ENCODE measurements at places on chromosomes 4 and X.
A peak's percentile ranks its signal among the peaks of the same experiment; 100 is the strongest.

DNA sequence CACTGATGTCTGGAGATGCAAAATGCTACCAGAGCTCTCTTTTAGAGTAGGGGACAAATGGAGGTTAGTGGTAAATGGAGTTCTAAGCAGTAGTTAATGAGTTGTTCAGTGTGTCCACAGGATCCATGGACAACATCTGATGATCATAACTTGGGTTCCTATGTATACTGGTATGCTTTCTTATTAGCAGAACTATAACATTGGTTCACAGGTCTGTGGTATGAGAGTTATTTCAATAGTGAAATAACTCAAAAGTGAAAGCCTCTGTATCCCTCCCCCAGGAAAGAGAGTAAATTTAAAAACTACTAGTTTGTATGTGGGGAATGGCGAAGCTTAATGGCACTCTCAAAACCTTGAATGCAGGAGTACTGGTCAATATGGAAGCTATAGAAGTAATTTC lies 363.5 kb upstream of the EMCN start:
- no peak for DNase-seq

DNA sequence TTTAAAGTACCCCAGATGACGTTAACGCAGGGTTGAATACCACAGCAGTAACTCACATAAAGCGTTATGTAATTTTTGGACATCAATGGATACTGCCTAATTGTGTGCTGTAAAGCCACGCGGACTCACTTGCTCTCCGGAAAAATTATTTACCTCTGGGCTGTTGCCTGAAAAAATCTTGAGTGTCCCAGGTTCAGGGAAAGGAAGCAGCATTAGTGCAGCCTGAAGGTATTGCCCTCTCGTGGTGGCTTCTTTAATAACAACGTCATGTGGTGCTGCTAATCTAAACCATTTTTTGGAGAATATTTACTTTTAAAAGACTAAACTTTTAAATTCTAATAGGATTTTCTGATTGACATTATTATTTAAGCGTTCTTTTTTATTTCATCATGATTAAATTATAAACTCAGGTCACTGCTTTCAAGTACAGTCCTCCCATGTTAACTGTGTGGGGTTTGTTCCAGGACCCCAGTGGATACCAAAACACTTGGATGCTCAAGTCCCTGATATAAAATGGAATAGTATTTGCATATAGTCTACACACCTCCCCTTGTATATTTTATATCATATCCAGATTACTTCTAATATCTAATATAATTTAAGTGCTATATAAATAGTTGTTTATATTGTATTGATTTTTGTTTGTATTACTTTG lies 384.8 kb downstream of the FAM133A start:
- no peak for DNase-seq

DNA sequence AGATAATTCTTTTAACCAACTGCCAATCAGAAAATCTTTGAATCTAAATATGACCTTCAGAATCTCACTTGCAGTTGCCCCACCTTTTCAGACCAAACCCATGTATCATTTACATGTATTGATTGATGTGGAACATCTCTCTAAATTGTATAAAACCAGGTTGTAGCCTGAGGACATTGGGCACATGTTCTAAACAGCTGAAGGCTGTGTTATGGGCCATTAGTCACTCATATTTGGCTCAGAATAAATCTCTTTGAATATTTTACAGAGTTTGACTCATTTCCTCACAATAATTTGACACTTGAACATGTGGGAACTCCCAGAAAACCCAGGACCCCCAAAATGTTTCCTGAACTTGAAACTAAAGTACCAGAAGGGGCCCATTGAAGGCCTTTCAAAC lies 58.7 kb downstream of the UGT2B10 start:
- DNase-seq = no peak

- DNase-seq = peak; percentile 16
These were observed 17.8 kb downstream of the ZNF81 start for GRCh38 chrX:47854474-47854873.

DNA sequence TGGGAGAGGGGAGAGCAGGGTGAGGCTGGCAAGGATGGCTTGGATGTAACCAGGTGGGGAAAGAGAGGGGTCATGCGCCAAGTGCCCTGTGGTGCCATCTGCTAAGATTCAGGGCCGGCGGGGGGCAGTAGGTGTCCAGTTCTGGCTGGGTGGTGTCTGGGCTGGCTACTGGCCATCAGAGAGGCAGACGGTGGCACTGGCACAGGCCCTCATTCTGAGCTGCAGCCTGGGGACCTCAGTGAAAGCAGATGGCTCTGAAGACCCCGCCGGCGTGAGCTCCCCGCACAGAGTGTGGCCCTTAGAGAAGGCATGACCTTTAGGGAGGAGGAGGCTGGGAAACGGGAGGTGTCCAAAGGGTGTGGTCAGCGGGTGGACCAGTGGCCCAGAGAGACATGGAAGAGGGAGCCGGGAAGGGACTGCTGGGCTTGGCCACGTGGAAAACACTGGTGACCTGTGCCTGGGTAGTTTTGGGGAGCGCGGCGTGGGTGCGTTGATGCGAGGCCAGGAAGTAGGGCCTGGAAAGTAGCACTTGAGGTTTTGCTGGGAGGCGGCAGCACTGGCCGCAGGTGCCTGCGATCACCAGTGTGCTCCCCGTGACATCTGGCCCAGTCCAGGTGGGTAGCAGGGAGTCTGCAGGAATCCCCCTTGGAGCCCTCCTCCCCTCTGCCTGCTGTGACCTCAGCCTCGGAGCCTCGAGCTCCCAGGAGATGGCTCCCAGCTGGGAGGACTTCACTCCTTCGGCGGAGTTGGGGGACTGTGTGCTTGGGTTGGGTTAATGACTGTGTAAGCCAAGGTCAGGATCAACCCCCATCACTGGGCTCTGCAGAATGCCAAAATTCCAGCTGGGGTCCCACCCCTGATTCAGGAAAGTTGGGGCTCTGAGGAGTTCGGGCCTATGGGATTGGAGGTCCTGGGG lies 9.3 kb upstream of the SH3TC1 start:
- DNase-seq = no peak

DNA sequence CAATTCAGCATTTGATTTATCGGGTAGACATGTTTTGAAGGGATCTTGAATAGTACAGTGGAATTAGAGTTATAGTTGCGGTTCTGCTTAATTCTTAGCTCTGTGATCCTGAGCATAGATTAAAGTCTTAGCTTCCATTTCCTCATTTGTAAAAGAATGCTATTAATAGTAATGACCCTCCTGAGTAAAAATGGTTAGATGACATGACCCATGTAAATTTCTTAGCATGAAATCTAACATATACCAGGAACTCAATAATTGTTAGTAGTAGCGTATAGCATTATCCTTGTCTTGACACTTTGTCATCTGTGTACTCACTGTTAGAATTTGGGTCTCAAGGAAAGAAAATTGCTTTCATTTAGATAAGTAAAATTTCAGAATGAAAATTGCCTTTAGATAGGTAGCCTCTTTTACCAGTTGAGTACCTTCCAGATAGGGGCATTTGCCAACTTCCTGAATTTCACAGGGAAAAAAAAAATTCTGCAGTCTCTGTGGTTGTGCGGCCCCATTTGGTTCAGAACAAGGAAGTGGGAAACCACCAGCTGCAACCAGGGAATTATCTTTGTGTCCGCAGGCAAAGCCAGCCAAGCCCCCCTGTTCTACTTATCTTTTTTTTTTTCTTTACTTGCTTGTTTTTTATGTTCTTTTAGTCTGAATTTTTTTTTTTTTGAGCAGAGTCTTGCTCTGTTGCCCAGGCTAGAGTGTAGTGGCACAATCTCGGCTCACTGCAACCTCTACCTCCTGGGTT lies 86.9 kb downstream of the TMEM164 start:
- no peak for DNase-seq

GRCh38 chrX:153408221-153408721 lies 3.0 kb upstream of the ZFP92 start:
- no peak for DNase-seq

GRCh38 chrX:56978172-56978571 lies 17.2 kb downstream of the SPIN3 start:
- peak; percentile 33 for DNase-seq

- no peak for DNase-seq
These were observed 25.2 kb downstream of the PPP1R2C start for GRCh38 chrX:42752730-42753129.

DNA sequence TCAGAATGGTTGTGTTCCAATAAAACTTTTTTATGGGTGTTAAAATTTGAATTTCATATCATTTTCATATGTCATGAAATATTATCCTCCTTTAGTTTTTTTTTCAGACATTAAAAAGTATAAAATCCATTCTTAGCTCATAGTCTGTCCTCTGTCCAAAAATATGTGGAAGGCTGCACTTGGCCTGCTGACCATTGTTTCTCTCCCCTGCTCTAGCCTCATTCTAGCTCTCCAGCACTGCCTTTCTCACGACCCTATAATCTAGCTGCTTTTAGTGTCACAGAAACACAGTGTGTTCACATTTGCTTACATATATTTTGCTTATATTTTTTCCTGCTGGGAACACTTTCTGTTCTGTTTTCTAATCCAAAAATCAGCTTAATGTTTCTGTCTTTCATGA lies 165.0 kb upstream of the ANK2 start:
- no peak for DNase-seq

- DNase-seq = no peak
These were observed 143.5 kb downstream of the HNRNPD start for GRCh38 chr4:82230306-82230705.

GRCh38 chr4:145497199-145498149 lies 15.8 kb downstream of the SMAD1 start:
- DNase-seq = no peak

- peak; percentile 59 for DNase-seq
These were observed 1.6 kb downstream of the RCHY1 start for GRCh38 chr4:75512386-75513211.

- no peak for DNase-seq
These were observed 1.9 kb upstream of the AKAP17A start for GRCh38 chrX:1589356-1590130.

- no peak for DNase-seq
These were observed 389.1 kb downstream of the NKX6-1 start for GRCh38 chr4:84110040-84110439.

Data from EL (cell line).